ENCODE measurements at places on chromosomes 1 and 21.

GRCh38 chr1:53468374-53468773 lies 9.2 kb downstream of the DMRTB1 start:
- no peak for DNase-seq

- DNase-seq, result no peak
These were observed 83.3 kb downstream of the CDC42BPA start for GRCh38 chr1:227234998-227235405.

GRCh38 chr1:180181048-180181447 lies 26.4 kb downstream of the QSOX1 start:
- DNase-seq, result no peak

DNA sequence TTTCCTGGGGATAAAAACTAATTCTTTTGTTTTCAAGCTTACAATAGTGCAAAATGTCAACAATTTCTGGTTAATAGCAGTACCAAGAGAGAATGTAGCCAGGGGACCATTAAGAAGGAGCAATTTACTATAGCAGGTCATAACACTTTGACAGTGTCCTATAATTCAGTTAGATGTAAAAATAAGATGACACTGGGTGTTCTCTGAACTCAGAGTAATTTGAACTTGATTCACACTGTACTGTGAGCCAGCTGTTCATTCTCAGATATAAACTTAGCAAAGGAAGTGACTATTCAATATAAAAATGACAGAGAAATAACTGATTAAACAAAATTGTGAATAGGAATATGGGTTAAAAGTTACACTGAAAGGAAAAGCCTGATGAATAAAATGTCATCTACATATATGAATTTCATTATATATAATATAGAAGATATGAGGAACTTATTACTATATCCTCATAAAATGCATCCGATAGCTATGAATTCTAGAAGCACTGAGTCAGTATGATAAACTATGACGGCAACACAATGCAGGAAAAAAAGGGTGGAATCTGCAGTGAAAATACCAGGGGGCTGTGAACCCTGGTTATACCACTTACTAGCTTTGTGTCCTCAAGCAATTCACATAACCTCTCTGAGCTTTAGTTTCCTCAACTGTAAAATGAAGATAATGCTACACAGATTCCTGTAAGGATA lies 135.9 kb downstream of the ACBD6 start:
- no peak for DNase-seq

DNA sequence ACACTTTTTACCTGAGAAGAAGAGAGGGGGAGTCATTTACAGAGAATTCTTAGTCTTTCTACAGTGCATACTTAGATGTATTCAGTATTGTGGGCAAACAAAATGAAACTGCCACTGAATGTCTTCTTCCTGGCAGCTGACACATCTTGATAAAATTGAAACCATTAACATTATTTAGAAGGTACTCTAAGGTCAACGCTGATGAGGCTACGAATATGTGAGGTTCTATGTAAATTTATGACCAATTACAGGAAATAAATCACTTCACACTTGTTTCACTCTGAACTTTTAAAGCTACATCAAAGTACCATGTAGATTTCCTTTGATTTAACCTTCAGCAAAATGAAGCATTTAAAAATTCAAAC lies 51.3 kb upstream of the GFI1 start:
- DNase-seq, result no peak

GRCh38 chr21:46394595-46395104 lies 64.0 kb upstream of the DIP2A start:
- no peak for DNase-seq

DNA sequence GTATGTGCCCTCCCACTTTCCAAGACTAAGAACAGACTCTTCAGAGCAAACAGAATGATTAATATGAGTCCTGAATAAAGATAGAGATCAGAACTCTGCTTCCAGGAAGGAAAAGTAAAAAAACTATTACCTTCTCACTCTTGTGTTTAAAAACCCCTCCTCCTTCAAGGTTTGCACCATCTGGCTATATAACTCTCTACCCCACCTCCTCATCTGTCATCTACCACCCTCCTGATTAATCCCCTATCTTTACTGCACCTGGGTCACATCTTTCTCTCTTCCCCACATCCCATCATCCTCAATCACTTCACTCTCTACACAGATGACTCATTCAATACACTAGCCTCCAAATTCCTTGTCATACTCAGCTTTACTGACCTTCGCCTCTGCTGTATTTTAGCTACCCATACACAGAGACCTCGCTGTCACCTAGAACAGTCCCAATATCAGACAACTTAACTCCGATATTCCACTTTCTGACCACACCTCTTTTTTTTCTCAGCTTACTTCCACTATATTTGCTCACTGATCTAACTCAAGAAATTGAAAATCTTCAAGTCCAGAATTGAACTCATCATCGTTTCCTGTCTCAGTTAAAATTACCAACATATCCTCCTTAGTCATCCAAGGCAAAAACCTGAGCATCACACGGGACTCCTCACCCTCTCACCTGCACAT lies 3.7 kb downstream of the SCMH1 start:
- DNase-seq, result no peak

GRCh38 chr1:219676012-219676765 lies 63.3 kb upstream of the ZC3H11B start:
- no peak for DNase-seq
